ENCODE measurements at places on chromosomes 6 and 20.

DNA sequence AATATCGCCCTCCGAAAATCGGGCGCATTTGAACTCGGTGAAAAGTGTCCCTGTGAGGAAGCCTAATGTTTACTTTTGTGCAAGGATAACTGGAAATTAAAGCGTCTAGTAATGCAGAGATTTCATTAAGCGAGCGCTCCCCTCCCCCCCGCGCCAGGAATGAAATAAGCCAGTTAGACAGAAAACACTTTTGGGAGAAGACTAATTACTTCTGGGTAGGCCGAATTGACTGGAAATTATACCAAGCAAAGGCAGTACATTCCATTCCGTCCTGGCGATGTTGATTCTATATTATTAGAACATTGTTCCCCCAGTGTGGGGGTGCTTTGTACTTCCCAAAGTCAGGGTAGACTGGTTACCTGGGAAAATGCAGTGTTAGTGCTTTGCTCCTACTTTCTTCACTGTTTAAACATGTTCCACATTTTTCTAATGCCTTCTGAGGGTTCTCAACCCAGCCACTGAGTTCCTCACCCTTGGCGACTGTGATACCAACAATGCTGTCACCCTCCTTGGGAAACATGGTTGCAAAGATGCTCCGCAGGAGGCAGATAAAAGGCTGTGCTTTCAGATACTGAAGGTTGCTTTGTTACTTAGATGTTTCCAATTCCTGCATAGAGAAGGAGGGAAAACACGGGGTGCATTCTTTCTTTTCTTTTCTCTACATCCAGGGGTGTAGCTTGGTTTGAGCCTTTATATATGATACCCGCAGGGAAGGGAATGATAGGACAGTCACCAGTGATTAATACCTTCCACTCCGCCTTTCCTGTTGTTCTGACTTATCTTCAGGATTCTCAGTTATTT is 2.6 kb downstream of the GJA1 start:
- DNase-seq = no peak

DNA sequence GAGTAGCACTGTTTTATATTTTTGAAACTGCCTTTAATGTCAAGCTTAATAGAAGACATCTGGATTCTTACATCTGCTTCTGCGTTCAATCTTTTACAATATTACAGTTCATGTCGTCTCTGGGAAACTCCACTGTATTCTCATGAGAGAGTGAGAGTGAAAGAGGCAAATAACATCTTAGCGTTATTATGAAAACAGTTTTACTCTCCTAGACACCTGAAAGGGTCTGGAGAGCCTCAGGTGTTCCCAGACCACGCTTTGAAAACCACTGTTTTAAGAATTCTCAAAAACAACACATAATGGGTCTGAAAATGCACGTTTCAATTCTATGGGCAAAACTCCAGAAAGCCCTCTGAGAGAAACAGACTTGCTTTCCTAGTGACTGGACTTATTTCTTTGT is 63.3 kb downstream of the ARHGAP18 start:
- no peak for DNase-seq

DNA sequence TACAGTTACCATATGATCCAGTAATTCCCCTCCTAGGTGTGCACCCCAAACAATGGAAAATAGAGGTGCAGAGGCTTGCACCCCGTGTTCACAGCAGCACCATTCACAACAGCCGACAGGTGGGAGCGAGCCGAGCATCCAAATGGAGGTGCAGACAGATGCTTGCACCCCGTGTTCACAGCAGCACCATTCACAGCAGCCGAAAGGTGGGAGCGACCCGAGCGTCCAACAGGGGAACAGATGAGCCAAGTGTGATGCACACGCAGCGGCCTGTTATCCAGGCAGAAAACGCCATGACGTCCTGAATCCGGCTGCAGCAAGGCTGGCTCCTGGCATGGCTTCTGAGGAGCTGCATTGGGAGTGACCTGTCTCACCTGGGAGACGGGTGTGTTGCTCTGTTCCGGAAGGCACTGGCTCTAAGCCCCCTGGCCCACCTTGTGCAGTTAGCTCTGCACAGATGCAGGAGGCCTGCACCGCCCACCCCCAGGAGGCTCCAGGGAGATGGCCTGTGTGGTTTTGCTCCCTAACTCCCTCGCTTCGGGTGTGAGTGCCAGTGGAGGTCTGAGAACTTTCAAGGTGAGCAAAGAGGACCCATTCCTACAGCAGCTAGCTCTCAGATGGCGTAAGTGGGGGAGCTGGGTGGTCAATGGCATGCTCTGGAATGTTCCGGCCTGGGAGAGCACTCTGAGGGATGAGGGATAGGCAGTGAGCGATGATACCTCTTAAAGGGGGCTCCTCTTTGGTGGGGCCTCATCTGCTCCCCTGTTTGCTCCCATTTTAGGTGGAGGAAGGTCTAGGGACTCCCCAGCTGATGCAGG is 47.8 kb upstream of the FRMD1 start:
- DNase-seq = no peak

DNA sequence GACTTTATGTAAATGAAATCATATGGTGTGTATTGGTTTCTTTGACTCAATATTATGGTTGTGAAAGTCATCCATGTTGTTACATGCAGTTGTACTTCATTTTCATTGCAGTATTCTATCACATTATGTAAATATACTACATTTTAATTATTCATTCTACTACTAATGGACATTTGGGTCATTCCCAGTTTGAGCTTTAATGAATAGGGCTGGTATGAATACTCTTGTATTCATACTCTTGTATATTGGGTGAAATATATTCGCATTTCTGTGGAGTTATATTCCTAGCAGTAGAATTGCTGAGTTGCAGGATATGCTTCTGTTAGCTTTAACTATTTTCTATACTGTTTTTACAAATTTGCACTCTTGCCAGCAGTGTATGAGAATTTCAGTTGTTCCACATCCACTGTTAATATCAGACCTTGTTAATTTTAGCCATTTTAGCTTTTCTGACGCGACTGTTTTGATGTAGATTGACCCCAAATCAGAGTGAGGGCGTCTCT is 944.3 kb downstream of the KIF16B start:
- DNase-seq = no peak

- DNase-seq = no peak
These were observed 20.0 kb upstream of the PXDC1 start for GRCh38 chr6:3771407-3772011.

DNA sequence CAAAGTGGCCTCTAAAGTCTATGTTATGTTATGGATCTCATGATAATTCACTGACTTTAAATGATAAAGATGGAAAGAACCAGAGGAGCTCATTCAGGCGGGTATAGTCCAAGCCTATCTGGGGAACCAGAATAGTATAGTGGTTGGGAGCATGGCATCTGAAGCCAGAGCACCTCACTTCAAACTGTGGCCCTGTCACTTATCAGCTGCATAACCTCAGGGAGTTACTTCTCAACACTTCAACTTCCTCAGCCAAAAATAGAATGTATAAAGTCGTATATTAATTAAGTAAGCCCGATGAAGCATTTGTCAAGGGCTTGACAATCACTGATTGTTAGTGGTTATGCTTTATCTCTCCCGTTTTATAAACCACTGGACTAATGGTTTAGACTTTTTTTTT is 112.7 kb downstream of the RTN4IP1 start:
- DNase-seq = no peak

DNA sequence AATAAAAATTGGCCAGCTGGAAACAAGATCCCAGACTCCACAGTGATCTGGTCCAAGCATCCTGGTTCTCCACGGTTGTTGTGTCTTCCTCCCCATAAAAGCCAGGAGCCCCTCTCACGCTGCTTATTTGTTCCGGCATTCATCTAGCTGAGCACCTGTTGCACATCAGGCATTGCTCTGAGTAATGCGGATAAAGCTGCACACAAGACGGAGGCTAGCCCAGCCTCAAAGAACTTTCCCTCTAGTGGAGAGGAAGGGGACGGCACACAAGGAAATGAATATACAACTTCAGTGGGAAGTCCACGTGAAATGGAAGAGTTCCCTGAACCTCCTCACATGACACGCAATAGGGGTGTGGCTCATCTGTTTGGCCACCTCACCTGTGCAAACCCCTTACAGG is 30.3 kb upstream of the NXT1 start:
- DNase-seq = no peak

DNA sequence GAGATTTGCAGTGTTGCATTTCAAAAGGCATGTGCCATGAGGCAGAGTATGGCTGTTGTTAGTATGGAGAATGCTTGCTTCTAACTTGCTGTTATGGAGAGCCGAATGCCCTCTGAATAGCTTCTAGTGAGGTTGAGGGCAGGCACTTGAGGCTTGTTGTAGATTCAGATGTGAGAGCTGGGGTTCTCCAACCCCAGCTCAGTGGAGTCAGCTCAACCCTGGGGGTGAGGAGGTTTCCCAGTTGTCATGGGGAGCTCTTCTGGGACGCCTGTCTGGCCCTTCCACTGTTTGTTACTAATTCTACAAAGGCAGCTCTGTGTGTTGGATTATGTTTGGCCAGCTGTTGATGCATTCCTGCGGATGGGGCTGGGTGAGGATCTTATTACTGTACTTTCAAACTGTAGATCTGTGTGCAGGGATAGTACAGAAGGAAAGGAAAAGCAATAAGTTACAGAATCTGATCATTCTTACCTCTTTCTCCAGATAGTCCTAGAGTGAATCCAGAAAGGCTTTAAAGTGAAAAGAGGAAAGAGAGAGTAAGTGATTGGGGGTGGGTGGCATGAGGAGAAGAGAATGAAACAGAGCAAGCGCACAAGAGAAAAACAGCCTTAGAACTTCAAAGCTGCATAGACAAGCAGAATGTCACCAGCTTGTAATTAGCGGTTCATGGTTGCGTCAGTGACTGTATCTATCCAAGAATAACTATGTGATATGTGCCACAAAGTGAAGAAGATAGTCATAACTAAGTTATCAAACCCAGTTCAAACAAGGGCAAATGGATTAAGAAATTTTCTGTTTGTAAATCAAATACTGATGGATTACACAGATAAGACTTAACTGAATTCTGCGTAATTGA is 148.7 kb downstream of the PRL start:
- no peak for DNase-seq

GRCh38 chr6:111256646-111257045 is 169.3 kb downstream of the SLC16A10 start:
- DNase-seq = no peak

- no peak for DNase-seq
These were observed 35.2 kb downstream of the NDUFAF5 start for GRCh38 chr20:13819885-13820645.

- peak; percentile 14 for DNase-seq
These were observed 23.6 kb upstream of the STX16 start for GRCh38 chr20:58627212-58628072.

DNA sequence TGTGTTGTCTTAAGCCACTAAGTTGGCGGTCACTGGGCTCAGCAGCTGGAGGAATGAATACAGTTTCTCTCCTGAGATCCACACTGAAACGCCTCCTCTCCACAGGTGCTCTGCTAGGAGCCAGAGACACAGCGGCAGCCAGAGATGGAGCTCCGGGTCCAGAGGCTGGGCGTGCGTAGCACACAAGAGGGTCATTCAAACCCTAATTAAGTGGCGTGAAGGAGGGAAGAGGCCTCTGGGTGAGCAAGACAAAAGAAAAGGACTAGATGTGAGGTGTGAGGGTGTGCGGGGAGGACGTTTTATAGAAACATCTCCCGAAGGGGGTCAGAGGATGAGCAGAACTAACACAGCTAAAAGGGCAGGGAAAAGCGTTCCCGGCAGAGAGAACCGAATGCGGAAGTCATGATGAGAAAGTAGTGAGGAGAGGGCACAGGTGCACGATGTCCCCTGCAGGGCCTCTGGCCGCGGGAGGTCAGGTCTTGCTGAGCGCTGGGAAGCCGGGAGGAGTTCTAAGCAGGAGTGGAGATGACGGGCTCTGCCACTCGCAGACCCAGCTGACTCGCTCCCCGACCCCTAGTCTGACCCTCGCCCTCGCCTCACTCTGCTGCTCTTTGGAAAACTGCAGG is 54.4 kb downstream of the BMP7 start:
- DNase-seq = no peak

DNA sequence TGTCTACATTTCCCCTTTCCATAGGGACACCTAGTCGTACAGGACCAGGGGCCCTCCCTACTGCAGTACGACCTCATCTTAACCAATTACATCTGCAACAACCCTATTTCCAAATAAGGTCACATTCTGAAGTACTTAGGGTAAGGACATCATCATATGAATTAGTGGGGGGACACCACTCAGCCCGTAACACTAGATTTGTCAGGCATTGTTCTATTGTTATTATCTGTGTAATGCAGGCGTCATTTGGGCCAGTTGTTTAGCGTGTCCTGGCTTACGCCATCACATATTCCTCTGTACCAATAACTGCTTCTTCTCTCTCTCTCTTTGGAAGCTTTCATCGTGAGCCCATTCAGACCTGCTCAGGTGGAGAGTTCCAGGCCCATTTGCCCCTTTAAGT is 89.3 kb downstream of the CAP2 start:
- no peak for DNase-seq

- DNase-seq = no peak
These were observed 95.6 kb upstream of the RALGAPA2 start for GRCh38 chr20:20808016-20808415.

DNA sequence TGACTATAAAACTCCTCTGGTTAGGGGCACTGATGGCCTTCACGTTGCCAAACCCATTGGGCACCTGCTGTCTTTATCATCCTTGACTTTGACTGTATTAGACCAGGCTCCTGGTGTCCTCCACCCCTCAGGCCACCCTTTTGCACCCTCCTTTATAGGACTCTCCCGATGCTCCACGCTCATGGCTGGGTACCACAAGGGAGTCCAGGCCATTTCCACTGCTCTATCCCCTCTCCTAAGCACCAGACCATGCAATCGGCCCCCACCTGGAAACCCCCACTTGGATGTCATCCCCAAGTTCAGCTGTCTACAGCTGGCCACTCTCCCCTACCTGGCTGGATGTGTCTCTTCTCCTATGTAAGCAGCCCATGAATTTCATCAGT is 115.2 kb downstream of the TOX2 start:
- no peak for DNase-seq

DNA sequence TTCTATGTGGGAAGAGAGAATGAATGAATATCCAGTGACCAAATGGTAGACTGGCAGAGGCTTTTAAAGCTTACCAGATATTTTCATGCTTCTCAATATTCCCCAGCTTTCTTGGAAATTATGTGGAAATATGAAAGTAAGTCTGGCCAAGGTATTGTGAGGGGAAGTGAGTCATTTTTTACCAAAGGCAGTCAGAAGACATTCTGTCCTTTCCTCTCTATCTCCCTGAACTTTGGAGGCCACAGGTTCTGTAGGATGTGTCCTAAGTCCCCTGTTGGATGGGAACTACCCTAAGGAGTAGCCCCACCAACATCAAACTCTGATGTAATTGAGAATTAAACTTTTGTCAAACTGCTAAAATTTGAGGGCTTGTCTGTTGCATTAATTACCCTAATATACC is 593.8 kb upstream of the NRSN1 start:
- no peak for DNase-seq

DNA sequence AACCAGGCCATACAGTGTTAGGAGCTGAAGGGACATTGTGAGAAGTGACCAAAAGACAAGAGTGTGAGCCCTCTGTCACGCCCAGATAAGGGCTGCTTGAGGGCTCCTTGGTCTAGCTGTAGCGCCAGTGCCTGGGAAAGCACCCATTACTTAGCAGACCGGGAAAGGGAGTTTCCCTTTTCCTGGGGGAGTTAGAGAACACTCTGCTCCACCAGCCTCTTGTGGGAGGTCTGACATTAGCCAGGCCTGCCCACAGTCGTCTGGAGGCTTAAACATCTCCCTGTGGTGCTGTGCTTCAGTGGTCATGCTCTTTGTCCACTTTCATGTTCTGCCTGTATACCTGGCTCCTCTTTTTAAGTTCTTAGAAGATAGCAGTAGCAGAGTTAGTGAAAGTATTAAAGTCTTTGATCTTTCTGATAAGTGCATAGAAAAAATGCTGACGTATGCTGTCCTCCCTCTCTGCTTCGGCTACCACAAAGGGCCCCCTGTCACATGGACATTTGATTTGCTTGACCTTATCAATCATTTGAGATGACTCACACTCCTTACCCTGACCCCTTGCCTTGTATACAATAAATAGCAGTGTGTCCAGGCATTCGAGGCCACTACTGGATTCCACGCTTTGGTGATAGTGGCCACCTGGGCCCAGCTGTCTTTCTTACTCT is 201.5 kb upstream of the ECI2 start:
- DNase-seq = no peak
